ENCODE measurements at places on chromosomes 1 and 21.

GRCh38 chr1:113307771-113308445 is 82.4 kb upstream of the MAGI3 start:
- DNase-seq = no peak

- no peak for DNase-seq
Observed at GRCh38 chr1:16172964-16173446, 17.1 kb upstream of the EPHA2 start.

DNA sequence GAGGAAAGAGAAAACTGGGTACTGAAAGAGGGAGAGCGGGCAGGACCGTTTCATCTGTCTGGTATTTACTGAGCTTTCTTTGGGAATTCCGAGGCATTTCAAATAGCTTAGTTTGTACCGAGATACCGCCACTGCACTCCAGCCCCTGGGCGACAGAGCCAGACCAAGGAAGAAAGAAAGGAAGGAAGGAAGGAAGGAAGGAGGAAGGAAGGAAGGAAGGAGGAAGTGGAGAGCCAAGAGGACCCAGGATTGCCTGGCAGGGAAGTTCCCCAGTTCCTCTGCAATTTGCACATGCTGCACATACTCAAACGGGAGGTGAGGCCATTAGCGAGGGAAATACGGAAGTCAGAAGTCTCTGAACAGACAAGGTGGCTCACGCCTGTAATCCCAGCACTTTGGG is 961 bp upstream of the FUCA1 start:
- DNase-seq = no peak

DNA sequence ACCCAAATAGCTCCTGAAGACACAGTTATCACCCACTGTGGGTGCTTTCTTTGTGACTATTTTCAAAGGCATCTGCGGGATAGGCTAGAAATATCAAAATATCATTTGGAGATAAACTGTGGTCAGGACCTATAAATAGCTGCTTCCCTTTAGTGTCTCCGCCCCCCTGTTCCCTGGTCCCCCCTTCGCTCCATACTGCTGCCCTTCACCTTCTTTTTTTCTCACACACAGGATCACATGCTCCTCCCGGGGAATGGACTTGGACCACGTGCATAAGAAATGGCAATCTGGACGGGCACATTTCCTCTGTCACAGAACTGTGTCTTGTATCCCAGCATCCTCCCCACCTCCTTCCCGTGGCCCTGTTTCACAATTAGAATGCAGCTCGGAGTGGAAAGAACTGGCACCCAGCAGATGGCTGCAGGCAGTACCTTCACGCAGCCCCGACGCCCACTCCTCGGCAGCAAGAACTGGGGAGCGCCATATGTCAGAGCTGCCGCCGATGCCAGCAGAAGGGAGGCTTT is 68.8 kb upstream of the SSX2IP start:
- peak; percentile 22 for DNase-seq

GRCh38 chr1:93967306-93967705 is 58.1 kb upstream of the GCLM start:
- no peak for DNase-seq

GRCh38 chr1:59669752-59670312 is 144.9 kb upstream of the HOOK1 start:
- DNase-seq = no peak

DNA sequence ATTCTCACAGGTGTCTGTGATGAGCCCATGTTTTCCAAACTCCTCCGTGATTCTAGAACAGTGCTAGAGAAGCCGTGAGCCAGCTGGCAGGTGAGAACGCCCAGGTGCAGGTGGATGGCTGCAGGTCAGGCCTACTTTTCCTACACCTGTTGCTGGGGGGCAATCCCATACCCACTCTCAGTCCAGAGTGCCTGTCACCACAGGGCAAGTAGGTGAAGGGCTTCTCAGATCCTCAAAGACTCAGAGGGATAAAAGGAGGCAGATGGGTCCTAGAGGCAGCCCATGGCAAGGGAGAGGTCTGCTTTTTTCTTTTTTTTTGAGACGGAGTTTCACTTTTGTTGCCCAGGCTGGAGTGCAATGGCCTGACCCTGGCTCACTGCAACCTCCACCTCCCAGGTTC is 50.7 kb upstream of the H6PD start:
- DNase-seq = no peak

DNA sequence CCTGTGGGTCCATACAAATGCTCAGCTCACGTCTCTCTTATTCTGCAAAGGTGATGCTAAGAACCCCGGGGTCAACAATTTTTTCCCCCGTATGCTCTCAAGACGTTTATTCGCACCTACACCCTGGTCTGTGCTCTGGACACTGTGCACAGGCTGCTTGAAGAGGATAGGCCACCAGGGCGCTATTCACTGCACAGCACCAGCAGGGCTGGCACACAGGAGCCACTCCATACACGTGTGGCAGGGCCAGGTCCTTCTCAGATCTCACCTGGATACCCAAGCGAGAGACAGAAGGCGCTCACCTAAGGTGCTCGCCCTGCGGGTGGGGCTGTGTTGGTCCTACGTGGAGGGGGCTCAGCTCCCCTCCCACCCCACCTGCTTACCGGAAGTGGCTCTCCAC is 16.7 kb downstream of the TMEM63A start:
- DNase-seq = no peak

- no peak for DNase-seq
Observed at GRCh38 chr1:199422206-199422605, 605.3 kb upstream of the NR5A2 start.

- peak; percentile 92 for DNase-seq
Observed at GRCh38 chr1:220094016-220094911, at the start of gene IARS2. IARS2 (plus strand) TSS chr1:220094132; CDS start chr1:220094217, 85 bp downstream.

DNA sequence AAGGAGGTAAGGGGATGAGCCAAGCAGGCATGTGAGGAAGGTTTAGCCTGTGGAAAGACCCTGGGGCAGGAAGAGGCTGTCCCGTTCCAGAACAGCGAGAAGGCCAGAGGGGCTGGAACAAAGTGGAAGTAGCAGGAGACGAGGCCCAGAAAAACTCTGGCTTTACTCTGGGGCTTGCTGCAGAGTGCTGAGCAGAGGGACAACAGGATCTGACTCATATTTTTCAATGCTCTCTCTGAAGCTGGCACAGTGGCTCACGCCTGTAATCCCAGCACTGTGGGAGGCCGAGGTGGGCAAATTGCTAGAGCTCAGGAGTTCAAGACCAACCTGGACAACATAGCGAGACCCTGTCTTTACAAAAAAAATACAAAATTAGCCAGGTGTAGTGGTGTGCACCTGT is 52.4 kb upstream of the PAX7 start:
- DNase-seq = no peak

GRCh38 chr1:23772049-23772853 is 6.0 kb upstream of the PITHD1 start:
- peak; percentile 82 for DNase-seq

DNA sequence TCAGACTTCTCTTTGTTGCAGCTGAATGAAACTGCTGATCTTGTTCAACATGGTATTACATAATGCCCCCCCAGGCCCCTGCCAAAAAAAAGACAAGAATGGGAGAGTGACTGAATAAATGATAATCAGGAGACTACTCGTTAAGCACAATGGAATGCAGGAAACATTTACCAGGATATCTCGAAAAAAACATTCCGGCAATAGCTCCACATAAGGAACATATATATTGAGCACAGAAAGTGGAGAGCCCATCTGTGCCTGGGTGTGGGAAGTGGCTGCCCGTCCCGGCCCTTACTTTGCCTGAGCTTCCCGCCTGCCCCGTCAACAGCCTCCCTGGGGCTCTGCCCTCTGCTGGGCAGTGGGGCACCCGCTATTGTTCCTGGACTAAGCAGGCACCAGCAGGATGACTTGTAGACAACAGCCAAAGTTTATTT is 13.3 kb downstream of the TRIM11 start:
- DNase-seq = no peak

GRCh38 chr1:233006541-233006973 is 56.1 kb downstream of the NTPCR start:
- DNase-seq = no peak

GRCh38 chr1:44798481-44799365 is 1.5 kb upstream of the PLK3 start:
- no peak for DNase-seq

DNA sequence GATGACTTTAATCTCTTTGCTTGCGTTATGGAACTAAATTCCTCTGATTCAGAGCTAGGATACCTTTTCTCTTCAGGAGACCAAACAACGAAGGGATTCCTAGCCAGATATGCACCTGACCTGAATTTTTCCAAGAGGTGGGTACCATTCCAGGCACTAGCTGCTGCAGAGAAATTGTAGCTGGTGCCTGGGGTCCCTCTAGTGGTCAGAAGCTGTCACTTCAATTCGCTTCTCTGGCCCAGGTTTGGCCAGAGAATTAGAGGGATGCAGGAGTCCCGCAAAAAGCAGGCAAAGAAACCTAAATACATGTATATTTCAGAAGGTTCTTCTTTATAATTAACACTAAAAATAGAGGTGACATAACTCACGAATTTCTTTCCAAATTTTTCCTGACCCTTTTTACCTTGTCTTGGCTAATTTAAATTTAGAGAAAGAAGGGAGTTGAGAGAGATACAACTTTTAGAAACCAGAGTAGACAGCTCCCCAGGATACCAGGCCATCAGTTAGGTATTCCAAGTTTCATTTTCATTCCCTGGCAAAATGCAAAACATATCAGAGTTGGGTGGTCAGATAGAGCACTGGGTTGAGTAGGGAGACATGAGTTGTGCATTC is 9.6 kb downstream of the ACKR1 start:
- DNase-seq = peak; percentile 22

- no peak for DNase-seq
Observed at GRCh38 chr1:110515041-110515440, 3.9 kb downstream of the KCNA10 start.

GRCh38 chr1:36007741-36008140 is 76.2 kb upstream of the TEKT2 start:
- DNase-seq = no peak

DNA sequence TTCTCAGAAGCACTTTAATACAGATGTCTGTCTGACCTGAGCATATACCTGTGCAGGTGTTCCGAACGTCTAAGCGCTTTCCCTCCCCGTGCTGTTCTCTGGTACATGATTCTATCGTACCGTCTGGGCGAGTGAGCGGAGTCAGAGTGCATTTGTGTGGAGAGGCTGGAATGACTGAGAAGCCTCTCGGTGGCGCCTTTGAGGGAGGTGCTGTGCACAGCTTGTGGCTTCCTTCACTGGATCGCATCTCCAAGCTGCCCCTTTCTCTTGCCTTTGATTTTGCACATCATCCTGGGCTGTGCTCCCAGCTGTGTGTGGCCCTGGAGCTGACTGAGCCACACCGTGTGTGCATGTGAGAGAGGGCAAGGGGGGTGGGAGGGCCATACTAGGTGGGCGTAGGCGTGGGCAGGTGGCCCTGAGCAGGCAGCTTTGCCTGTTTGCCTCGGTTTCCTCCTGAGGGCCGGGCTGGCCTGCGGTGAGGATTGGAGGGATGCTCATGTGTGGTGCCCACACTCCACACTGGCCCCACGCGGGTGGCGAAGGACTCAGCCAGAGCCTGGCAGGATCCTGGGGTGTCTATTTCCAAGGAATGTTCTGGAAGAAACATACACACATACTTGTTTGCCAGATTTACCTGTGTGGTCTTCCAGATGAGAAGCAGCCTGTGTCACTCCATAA is 105.3 kb downstream of the ADARB1 start:
- no peak for DNase-seq

GRCh38 chr1:203342192-203342940 is 8.6 kb downstream of the FMOD start:
- peak; percentile 37 for DNase-seq

- DNase-seq = no peak
Observed at GRCh38 chr1:158014731-158015320, 21.4 kb downstream of the KIRREL1 start.

GRCh38 chr1:24463776-24464735 is 38.6 kb upstream of the RCAN3 start:
- DNase-seq = no peak

DNA sequence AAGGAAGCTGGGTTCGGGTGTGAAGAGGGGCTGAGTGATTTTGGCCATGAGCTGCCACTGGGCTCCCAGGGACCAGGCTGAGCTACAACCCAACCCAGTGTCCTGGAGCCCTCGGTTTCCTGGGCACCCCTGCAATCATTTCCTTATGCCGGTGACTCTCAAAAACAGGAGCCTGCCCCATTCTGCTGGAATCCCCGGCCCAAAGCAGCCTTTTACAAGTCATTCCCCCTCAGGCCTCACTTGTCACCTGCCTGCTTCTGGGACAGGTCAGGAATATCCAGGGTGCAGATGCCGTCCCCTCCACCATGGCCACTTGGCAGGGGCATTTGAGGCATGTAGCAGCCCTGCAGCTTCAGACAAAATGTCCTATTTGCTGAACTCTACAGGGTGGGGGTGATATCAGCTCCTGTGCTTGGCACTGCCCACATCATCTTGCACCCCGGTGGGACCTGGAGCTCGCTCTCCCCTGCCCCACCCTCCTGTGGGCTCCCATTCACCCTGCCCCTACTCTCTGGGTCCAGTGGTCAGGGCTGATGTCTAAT is 30.0 kb downstream of the CDK18 start:
- DNase-seq = no peak

GRCh38 chr1:15728937-15729657 is 7.0 kb upstream of the SLC25A34 start:
- no peak for DNase-seq

GRCh38 chr1:21065851-21066250 is 110.8 kb downstream of the EIF4G3 start:
- no peak for DNase-seq

DNA sequence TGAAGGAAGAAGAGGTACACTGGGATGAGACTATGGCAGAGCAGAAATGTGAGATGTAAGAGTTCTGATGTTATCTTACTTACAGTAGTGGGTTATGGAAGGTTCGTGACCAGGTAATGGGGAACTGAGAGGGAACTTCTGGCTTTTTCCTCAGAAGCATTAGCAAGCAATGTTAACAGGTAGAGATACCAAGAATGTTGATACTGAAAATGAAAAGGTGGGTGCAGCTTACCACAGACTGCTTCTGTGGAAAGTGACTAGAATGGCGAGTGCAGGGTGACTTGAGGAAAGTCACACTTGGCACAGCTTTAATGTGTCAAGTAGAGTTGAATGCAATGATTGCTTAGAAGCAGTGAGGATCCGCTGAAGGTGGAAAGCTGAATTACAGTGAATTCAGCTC is 70.8 kb downstream of the PLA2G4A start:
- no peak for DNase-seq

GRCh38 chr1:3480369-3480719 is 25.9 kb downstream of the ARHGEF16 start:
- DNase-seq = no peak

DNA sequence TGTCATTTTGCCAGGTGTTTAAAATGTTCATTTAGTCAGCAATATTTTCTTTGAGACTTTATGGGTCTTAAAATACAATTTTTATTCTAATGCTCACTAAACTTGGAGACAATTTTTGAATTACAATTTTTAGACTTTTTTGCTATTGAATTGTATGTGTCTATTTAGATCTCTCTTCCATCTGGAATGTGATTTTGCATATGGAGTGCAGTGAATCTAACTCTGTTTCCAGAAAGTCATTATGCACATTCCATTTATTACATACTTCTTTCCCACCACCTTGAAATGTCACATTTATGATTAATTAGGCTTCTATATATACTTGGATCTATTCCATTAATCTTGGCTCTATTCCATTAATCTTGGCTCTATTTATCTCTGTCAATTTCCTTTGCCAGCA is 5.6 kb upstream of the TSPEAR start:
- no peak for DNase-seq
